Dermis microvascular lymphatic vessel endothelial cell (primary cell): ENCODE measurements at places on chromosomes 5 and 9.

- peak; percentile 60 for DNase-seq
These were observed 225.1 kb downstream of the ADGRV1 start for GRCh38 chr5:90783460-90784333.

DNA sequence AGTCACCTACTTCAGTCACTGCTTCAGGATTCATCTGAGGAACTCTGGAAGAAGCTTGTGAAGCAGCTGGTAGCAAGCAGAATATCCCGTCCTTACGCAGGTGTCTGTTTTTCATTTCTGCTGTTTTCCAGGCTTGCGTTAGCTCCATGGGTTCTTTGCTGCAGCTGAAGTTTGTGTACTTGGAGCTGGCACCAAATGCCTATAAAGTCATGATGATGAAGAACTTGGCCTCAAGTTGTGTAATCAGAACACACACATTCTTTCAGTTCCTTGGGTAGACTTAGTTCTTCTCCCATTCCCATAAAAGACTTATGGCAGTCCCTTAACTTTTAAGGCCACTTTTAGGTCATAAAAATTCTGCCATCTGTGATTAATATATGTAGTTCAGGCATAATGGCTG, 116.7 kb downstream of the LRRC70 start:
- no peak for DNase-seq

DNA sequence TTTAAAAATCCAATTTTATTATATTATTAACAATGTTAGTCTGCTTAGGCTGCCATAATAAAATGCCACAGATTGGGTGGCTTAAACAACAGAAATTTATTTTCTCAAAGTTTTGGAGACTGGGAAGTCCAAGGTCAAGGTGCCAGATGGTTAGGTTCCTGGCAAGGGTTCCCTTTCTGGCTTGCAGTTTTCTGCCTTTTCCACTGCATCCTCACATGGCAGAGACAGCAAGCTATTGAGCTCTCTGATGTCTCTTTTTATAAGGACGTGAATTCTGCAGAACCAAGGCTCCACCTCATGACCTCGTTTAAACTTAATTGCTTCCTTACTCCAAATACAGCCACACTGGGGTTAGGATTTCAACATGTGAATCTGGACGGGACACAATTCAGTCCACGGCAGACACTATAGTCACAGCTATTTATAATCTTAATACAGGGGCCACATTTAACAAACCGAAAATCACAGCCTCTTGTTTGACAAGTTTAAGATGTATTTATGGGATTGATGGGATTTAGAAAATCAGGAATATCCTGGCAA, 174.9 kb upstream of the PUM3 start:
- no peak for DNase-seq

GRCh38 chr9:134059661-134060395, 8.0 kb downstream of the BRD3 start:
- no peak for DNase-seq

DNA sequence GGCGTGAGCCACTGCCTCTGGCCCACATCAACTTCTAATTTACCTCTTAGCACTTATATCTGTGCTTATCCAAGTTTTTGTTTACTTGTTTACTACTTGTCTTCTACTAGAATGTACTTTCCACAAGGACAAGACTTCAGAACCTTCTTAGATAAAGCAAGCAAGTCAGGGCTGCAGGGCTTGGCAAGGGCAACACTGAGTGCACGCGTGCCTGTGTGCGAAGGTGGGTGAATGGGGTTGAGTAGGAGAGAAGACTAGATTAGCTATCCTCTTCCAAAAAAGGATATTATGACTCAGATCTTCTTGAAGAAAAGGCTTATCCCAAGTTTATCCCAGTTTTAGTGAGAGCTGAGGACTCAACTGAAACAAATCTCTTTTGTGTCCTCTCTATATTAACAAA, 19.3 kb downstream of the AK3 start:
- no peak for DNase-seq

- no peak for DNase-seq
These were observed 101.7 kb upstream of the SPOCK1 start for GRCh38 chr5:137600721-137601360.

DNA sequence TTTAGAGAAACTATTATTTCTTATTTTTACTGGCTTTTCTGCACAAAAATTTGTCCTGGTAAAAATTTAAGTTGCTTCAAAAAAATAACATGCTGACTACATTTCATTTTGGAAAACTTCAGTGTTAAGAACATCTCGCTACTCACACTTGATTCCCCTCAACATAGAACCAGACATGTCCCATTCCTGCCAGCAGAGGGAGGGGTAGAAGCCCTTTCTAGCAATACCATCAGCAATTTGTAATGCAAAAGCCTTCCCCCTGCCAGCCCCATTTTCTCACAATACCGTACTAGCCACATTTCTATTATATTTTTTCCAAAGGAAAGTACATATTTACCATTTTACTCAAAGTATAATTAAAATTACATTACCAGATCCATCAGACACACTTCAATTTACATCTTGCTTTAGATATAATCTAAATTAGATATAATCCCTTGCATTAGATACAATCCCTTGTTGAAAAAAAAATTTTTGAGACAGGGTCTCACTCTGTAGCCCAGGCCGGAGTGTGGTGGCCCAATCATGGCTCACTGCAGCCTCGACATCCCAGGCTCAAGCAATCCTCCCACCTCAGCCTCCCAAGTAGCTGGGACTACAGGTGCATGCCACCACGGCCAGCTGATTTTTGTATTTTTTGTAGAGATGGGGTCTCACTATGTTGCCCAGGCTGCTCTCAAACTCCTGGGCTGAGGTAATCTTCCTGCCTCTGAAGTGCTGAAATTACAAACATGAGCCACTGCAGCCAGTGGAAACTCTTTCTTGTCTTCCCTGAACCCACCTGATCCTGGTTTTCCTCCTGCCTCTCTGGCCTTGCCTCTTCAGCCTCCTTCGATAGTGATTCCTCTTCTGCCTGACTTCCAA, 39.6 kb upstream of the IDNK start:
- peak; percentile 61 for DNase-seq

- peak; percentile 73 for DNase-seq
These were observed 5.4 kb upstream of the B4GALT1 start for GRCh38 chr9:33172256-33173238.

DNA sequence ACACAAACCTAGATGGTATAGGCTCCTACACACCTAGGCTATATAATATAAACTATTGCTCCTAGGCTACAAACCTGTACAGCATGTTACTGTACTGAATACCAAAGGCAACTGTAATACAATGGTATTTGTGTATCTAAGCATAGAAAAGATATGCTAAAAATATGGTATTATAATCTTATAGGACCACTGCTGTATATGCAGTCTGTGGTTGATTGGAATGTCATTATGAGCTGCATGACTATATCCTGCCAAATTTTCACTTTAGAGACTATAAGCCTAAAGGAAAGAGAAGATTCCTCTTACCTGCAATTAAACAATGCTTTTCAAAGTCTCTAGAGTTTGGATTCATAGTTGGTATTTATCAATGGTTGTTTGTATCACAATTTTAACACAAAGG, 24.7 kb upstream of the ACOT12 start:
- DNase-seq, result no peak

DNA sequence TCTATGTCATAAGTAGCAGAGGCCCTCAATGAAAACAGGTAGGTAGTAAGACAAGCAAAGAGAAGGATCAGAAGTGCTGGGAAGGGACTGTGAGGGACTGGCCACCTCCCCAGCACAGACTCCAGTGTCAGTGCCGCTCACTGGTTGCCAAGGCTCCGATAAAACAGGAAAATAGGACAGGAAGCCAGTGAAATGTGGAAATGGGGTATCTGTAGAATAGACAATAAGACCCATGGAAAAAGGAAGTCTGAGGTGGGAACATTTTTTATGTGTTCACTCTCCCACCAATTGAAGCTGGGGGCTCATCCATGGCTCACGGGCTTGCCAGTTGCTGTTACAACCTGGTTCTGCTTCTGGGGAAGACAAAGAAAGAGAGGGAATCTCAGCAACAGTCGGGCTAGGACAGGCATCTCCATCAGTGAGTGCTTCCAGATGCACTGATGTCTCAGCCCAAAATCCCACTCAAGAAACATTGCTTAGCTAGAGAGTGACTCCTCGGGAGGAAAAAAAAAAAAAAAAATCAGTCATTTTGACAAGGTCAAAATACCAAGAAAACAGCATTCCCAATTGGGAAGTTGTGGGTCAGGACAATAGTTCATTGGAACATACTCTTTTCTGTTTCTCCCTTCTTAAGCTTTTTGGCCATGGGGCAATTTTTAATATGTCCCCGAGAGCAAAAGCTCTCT, 27.6 kb upstream of the NFIB start:
- DNase-seq, result peak; percentile 98

- no peak for DNase-seq
These were observed 2.4 kb upstream of the TXN start for GRCh38 chr9:110258690-110259091.

DNA sequence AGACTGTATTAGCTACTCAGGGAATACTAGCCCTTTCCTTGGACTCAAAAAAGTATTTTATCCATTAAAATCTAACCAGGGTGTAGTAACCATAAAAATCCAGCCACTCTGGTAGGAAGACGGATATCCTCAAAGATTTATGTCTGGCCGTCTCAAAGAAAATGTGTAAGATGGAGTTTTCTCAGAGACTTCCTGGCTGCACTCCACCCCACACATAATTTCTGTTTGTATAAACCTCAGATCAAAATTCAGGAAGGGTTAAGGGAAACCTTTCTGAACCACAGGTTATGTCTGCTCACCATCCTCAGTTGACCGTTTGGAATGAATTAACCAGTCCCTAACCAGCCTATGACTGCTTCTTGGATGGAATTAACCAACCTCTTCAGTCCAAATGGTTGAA, 13.8 kb upstream of the SMIM23 start:
- no peak for DNase-seq

DNA sequence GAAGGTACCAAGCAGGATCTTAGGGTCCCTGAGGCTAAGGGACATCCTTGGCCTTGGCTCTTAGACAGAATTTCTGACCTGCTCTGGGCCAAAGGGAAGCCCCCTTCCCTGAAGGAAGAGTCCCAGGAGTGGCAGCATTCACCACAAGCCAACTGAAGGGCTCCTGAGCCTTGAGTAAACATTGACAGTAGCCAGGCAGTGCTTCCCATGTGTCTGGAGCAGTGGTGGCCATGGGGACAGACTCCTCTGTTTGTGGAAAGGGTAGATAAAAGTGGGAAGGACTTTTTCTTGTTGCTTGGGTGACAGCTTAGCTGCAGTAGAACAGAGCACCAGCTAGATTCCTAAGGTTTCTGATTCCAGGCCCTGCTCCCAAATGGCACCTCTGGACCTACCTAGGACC, 61.4 kb upstream of the VLDLR start:
- DNase-seq, result no peak

DNA sequence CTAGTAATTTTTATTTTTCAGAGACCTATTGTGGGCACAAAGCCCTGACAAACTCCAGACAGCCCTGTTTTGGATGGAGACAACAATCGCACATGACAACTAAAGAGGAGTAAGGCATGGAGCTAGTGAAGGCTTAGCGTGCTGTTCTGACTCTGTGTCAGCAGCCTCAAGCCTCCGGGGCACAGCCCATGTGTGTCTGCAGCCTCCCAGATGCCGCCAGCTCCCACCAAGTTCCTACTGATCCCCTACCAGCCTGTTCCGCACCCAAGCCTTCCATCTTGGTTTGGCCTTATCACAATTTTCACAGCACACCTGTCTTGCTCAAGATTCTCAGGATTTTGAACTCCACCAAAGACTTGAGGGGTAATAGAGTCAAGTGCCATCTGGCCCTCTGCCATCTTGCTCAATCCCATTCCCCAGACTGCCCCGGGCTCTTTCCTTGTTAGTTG, 70.3 kb upstream of the SH3PXD2B start:
- DNase-seq, result no peak

DNA sequence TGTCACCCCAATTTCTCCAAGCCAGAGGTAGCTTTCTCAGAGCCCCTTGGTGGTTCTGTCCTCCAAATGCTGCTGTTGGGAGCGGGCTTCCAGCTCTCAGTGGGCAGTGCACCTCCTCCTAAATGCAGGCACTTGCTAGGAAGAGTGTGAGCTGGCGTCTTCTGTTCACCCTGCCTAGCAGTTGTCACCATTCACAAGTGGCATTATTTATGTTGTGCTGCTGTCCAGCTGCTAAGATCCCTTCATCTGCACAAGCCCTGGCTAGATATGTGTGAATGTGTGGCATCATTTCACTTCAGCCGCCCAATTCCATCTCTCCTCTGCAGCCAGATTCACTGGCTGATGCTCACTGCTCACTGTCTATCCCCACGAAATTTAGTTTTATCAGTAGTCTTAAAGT, 43.7 kb downstream of the SLC36A1 start:
- no peak for DNase-seq

- no peak for DNase-seq
These were observed 644 bp downstream of the NIM1K start for GRCh38 chr5:43192558-43193180.

- no peak for DNase-seq
These were observed 1104.4 kb upstream of the SEMA6A start for GRCh38 chr5:117679046-117679445.
